Central memory CD4-positive, alpha-beta T cell (primary cell): ENCODE measurements at places on chromosomes 6 and 20.

DNA sequence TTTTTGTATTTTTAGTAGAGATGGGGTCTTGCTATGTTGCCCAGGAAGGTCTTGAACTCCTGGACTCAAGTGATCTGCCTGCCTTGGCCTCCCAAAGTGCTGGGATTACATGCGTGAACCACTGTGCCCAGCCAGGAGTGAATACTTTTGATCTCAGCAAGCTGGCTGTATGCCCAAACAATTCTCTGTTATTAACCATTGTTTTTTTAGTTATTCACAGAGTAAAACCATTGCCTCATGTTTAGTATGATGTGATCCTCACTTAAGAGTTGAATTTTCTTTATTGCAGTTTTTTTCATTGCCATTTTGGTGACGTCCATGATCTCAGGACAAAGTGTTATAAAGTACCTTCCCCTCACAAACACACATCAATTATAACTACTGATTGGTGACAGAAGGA, 14.8 kb downstream of the C6orf141 start:
- no peak for DNase-seq

GRCh38 chr6:31053873-31054272, 43.6 kb downstream of the MUC22 start:
- DNase-seq, result no peak

DNA sequence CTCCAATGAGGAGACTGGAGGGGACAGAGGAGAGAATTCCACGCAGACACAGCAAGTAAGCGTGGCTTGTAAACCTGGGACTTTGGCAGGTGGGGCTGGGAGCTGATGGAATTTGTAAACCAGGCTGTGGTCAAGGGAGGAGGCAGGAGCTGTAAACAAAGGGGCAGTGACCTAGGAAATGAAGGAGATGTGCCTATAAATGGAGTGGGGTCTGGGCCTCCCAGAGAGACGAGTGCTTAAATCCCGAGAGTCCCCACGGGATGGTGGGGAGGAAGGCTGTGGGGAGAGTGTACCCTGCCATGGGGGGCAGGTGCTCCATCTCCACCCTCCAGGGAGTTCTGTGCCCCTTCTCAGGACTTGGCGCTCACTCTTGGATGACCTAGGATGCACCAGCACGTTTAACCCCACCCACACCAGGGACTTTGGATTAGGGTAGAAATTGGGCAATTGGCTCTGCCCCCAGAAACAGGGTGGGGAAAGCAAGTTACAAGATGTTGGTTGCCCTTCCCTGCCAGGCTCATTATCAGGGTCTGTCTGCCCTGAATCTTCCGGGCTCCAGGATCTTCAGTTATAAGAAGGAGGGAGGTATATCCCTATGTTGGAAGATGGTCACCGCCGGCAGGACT, 4.0 kb upstream of the DHX16 start:
- DNase-seq, result no peak

DNA sequence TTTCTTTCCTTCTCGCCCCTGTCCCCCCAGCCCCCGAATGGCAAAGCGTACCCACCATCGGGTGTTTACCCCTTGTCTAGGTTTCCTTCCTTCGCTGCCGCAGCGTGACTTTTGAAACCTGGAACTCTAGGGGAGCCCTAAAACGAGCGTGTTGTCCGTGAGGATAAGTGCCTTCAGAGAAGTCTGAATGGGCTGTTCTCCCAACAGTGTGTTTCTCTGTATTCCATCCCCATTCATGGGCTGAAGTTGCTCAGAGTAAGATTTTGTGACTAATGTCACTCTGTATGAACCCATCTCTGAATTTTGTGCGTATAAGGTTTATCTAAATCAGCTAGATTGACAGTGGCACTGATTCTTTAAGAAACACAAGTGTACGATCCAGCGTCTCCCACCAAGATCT, 949 bp downstream of the MACROD2 start:
- no peak for DNase-seq

- no peak for DNase-seq
These were observed 121.4 kb upstream of the LY86 start for GRCh38 chr6:6466967-6467761.

DNA sequence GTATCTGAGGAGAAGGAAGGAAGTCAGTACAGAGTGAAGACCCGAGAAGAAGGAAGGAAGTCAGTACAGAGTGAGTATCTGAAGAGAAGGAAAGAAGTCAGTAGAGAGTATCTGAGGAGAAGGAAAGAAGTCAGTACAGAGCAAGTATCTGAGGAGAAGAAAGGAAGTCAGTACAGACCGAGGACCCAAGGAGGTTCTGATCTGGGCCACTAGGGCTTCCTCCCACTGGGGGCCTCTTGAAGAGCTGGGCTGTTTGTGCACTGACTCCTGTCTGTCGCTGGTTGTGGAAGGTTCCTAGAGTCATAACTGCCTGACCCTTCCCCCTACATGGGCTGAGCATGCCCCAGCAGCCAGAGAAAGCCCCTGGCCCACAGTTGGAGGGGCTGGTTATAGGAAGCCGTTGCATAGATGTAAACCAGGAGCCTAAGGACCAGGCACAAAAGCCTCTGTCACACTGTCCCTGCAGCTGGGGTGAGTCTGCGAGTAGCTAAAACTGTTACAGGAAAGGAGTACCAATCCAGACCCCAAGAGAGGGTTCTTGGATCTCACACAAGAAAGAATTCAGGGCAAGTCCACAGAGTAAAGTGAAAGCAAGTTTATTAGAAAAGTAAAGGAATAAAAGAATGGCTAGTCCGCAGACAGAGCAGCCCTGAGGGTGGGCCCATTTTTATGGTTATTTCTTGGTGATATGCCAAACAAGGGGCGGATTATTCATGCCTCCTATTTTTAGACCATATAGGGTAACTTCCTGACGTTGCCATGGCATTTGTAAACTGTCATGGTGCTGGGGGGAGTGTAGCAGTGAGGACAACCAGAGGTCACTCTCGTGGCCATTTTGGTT, 395.9 kb downstream of the PREX1 start:
- no peak for DNase-seq

- no peak for DNase-seq
These were observed 1.4 kb upstream of the MICAL1 start for GRCh38 chr6:109456710-109457561.

GRCh38 chr20:59438201-59438600, 137.8 kb downstream of the EDN3 start:
- DNase-seq, result no peak

GRCh38 chr6:53481323-53481722, 63.6 kb downstream of the GCLC start:
- no peak for DNase-seq

DNA sequence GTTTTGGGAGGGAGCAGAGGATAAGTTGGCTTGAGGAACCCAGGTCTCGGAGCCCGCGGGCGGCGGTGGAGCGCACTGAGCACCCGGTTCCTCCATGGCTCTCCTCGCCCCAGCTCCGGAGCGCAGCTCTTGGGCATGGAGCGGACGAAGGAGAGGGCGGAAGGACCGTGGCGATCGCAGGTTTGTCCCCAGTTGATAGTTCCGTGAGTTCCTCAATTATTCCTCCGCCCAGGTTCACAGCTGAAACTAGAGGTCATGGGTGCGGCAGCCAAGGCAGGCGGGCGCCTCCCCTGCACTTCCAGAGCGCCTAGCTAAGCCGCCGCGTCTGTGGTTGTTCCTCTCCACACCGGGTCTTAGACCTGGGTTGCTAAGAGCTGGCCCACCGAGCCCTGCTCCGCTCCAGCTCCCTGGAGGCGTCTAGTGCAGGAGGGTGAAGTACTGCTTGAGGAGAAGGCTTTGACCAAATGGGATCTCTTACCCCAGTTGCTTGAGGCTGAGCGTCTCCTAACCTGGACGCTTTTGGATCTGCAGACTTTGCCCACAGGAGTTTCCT, at the start of gene HTR1B:
Gene HTR1B, minus strand, starts transcription at position 184 of the 553 bp plus-strand sequence. Its CDS starts 88 bp downstream, at position 96.
- no peak for DNase-seq

DNA sequence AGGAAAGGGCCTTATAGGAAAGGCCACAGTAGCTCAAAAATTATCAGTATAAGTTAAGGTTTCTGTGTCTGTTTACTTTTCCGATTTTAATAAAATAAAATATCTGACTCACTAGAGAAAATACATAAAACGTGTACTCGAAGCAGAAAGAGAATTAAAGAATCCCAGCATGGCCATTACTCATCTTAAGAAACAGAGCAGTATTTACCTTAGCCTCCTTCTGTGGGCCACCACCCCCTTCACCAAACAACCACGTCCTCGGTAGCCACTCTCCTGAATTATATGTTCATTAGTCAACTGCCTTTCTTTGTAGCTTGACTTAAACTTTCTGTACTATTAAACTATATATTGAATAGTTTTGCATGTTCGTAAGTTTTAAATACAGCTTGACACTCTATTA, 72.2 kb upstream of the SPTLC3 start:
- no peak for DNase-seq

- DNase-seq, result no peak
These were observed 108.9 kb downstream of the UST start for GRCh38 chr6:148855744-148856143.

DNA sequence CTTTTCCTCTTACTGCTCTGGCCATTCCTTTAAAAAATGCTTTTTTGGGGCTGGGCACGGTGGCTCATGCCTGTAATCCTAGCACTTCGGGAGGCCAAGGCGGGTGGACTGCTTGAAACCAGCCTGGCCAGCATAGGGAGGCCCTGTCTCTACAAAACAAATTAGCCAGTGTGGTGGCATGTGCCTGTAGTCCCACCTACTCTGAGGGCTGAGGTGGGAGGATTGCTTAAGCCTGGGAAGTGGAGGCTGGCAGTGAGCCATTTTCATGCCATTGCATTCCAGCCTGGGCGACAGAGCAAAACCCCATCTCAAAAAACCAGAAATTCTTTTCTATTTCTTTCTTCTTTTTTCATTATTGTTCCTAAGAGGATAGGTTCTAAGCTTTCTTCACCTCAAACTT, 36.9 kb upstream of the RNF144B start:
- DNase-seq, result no peak

GRCh38 chr6:21666853-21667681, 73.5 kb downstream of the SOX4 start:
- no peak for DNase-seq

DNA sequence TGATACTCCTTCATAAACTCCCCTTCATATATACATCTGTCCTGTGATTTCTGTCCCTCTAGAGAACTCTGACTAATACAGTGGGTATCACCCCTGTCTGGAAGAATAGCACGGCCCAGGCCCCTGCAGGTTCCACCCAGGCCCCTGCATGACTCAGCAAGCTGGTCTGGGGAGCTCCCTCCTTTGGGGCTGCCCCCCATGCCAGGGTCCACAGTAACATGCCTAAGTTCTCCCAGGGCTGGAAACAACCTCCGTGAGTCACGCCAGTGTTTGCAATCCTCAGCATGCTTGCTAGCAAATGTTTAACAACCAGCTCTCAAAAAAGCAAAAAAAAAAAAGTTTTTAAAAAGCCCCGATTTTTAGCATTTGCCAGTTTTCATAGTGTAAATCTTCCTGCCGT, 134.3 kb upstream of the CDH4 start:
- DNase-seq, result no peak

DNA sequence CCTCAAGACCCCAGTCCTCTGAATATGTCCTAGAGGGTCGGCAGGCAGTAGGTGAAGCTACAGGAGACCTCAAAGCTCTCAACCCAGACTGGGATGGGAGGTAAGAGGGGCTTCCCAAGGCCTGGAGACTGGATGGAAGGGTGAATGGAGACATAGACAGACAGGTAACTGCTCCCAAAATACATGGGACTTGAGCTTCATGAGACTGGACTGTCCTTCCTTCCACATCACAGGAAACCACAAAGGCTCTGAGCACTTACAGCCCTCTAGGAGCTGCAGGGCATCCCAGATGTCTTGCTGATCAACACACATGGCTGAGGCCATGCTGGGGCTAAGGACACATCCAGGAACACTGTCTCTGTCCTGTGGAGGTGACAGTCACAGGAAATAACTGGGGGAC, 11.6 kb downstream of the HSPA12B start:
- no peak for DNase-seq

GRCh38 chr6:15303162-15303919, 57.5 kb downstream of the JARID2 start:
- DNase-seq, result no peak

- DNase-seq, result no peak
These were observed 82.1 kb downstream of the TCP11 start for GRCh38 chr6:35058865-35059522.

DNA sequence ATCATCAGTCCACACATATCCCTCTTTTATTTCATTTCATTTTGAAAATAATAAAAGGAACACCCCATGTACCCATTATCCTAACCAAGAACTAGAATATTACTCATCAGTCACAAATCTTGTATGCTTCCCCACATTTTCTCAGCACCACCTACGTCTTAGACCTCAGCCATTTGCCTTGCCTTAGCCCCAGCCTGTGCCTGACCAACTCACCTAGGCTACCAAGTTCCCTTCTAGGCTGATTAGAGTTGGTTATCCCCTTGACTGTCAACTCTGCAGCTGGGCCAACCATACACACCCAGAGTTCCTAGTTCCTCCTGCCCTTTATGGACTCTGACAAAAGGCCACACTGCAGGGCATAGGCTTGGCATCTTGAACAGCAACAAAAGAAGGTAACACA, 33.4 kb upstream of the IPCEF1 start:
- DNase-seq, result no peak

GRCh38 chr20:44536175-44536574, 14.3 kb upstream of the SERINC3 start:
- DNase-seq, result no peak

DNA sequence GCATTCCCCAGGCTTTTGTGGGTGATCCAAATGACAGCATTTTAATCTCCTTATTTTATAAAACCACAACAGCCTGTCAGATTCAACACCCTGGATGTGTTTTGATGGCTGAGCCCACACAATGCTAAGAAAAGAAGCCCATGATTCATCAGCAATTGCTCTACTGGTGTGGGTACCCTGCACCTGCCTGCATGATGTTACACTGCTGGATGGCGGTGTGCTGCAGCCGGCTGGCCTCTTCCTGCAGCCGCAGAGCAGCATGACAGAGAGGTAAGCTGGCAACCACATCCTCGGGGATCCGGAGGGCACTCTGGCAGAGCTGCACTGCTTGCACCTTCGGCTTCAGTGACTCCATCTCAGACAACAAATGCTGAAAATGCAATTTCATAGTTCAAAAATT, 327.5 kb downstream of the SYNE1 start:
- DNase-seq, result peak; percentile 75

DNA sequence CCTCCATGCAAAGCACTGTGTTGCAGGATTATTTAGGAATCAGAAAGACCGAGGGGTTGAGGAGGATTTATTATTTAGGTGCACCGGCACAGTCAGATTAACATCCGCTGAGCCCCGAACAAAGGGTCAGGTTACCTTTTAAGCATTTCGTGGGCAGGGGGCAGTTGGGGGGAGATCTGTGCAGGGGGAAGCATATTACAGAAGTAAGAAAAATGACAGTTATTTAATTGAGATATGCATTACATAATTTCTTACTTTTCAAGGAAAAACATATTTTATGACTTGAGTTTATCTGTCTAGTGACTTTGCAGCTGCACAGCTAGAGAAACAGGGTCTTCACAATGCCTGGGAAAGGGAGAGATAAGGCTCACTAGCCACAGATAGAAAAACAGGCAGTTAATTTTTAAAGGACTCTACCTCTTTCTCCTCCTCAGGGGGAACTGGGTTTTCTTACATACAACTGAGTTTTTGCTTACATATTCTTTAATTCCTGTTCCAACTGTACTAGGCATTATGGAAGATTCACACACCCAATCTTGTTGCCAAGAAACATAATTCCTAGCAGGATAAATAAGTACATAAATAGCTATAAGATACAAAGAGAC, 1.7 kb upstream of the HINT3 start:
- DNase-seq, result no peak

- no peak for DNase-seq
These were observed 19.1 kb upstream of the ERVFRD-1 start for GRCh38 chr6:11130605-11131004.
